ENCODE measurements at places on chromosomes 3 and 15.
A peak's percentile ranks its signal among the peaks of the same experiment; 100 is the strongest.

DNA sequence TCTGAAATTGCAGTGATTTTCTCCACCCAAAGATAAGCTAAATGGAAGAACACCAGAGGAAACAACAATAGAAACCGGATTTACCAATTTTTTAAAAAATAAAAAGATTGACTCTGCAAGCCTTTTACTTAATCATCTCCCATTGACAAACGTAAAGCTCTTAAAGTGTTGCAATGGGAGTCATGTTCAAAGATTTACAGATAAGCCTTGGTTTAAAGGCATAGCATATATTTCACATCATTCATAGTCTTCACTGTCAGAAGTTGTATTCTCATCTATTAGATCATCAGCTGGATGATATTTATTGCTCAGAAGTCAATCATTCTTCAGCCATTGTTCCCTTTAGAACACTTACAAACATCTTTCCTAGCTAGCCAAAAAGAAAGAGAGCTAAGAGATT lies 397.6 kb downstream of the GBE1 start:
- no peak for DNase-seq

GRCh38 chr3:47512416-47513124 lies 942 bp downstream of the ELP6 start:
- DNase-seq, result peak; percentile 8

- DNase-seq, result no peak
Measured at GRCh38 chr3:194265996-194266964, 84.8 kb downstream of the CPN2 start.

GRCh38 chr15:75235760-75236729 lies 22.1 kb upstream of the GOLGA6C start:
- no peak for DNase-seq

- DNase-seq, result no peak
Measured at GRCh38 chr15:88775776-88776175, 27.5 kb upstream of the ACAN start.

- no peak for DNase-seq
Measured at GRCh38 chr3:3629911-3630310, 169.3 kb upstream of the LRRN1 start.

DNA sequence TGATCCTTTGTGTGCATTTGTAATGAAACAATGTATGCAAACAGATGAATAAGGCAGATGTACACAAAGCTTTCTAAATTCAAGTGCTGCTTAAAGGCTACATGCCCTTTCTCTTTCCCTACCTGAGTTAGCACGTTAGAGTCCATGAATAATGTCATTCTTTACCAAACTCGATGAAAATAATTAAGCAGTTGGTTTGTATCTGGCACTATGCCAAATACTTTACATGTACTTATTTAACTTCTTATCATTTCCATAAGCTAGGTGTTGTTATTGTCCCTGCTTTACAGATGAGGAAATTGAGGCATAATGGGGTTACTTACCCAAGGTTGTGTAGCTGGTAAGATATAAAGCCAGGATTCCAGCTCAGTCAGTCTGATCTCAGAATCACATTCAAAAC lies 2.4 kb downstream of the GPR171 start:
- no peak for DNase-seq

GRCh38 chr3:122824465-122825381 lies 29.9 kb downstream of the SLC49A4 start:
- no peak for DNase-seq

GRCh38 chr15:50186752-50187151 lies 4.8 kb downstream of the SLC27A2 start:
- DNase-seq, result no peak

DNA sequence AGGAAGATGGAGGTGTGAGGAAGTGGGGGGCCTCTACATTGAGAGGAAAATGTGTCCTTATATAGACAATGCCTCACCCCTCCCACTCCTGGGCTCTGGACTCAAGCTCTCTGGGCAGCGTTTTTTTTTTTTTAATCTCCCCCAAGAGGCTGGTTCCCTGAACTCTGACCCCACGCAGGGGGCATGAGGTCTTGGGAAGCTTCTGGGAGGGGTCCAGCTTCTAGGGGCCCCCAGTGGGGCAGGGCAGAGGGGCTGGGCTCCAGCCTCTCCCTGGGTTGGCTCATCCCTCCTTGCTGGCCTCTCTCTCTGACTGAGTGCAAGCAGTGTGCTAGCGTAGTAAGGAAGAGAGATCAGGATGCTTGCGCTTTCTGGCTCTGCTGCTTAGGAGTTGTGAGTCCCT lies 101.4 kb upstream of the HACD2 start:
- peak; percentile 47 for DNase-seq

DNA sequence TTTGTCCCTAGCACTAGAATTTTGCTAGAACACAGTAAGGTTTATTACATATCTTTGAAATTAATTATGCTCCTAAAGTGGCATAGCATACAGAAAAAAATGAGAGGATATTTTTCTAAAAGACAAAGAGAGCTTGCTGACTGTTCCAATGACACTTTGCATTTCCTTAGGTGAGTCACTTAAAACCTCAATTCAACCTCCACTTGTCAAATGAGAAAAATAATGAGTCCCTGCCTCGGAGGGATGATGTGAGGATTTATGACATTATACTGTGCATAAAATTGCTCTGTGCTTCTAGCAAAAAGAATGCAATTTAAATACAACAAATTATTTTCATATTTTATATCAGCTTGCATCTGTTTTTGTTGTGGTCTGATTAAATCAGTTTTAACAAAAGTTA lies 1417.0 kb upstream of the ALCAM start:
- no peak for DNase-seq

DNA sequence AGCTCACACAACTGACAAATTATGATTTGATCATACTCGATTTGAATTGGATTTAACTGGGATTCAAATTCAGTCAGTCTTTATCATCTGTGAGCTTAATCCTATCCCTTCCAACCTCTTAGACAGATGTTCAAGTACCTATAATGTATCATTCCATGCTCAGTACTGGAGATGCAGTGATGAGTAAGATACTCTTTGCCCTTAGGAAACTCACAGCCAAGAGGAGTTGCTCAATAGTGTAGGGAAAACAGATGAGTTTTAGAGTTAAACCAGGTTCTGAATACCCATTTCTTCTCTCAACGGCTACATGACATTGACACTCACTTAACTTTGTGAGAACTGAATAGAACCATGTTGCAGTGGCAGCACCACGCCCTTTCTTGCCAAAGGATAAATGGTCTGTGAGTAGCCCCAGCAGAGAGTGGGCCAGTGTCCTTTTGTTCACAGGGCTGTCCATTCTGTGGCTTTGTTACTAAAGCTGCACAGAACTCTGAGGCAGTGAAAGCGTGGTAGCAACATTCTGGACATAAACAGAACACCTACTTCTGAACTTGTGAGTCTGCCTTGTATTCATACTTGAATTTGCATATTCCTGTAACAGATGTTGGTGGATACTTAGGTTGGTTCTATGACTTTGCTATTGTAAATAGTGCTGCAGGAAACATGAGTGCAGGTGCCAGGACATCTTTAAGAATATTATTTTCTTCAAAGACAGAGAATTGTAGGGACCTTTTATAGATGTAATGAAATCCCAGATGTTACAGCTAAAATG lies 91.6 kb downstream of the RASA2 start:
- no peak for DNase-seq

All from skin of body (tissue), 3 donors.